ENCODE measurements at places on chromosomes 2 and 18.
A peak's percentile ranks its signal among the peaks of the same experiment; 100 is the strongest.

DNA sequence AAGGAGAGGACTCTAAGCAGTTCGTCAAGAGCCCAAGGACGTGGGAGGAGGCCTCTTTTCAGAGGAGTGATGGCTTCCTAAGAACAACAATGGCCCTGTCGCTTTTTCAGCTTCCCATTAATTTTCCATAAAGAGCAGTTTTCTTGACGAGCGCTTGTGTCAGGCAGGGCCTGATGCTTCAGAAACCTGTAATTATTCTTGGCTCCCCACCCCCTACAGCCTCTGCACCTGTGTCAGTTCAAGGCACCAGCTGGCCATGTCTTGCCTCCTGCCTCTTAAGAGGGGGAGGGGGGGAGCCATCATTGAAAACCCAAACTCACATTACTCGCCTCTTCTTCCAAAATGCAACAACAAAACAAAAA, 32.3 kb downstream of the KLF7 start:
- no peak for DNase-seq

DNA sequence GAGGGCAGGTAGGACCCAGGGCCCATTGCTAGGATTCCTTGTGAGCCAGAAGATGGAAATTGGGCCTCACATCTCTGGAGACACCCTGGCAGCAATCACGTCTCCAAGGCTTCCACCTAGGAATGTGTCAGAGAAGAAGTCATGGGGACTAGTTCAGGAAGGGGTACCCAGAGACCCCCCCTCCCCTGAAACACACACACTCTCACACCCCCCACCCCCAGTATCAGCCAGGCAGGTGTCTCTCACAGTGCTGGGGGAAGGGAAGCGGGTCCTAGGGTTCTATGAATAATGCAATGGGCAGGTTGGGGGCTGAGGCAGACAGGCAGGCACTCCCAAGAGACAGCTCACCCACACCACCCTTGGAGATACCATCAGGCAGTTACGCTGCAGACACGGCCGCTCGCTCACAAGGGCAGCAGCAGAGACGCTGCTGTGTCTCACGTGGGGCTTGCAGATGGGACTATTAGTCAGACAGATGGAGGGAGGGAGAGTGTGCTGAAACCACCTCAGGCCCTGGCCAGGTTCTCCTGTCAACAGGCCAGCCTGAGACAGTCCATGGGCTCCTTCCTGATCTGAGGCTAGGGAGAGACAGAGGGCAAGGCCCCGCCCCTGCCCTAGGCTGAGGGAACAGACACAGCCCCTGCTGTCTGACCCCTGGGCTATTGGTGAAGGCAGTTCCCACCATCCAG, 134.6 kb downstream of the CYP26B1 start:
- no peak for DNase-seq

GRCh38 chr2:134207589-134208209, 46.2 kb upstream of the MGAT5 start:
- no peak for DNase-seq

- DNase-seq = peak; percentile 31
Observed at GRCh38 chr2:133265432-133265949, 302.8 kb downstream of the NCKAP5 start.

DNA sequence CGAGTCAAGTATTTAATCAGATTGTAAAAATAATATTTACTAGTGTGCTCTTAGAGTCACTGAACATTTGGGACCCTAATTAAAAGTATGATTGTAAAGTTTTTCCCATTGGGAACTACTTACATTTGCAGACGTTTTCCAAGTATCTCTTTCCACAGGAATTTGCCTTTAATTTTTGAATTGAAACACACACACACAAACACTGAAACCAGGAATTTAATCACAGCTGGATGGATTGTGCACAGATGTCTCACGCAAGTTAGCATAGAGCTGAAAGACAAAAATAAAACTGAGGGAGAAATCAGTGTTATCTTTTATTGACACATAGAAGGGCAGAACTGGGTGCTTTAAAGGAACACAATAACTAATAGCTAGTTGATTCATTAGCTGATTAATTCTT, 230.7 kb downstream of the RND3 start:
- no peak for DNase-seq

- DNase-seq = no peak
Observed at GRCh38 chr2:163407296-163407695, 328.5 kb downstream of the FIGN start.

GRCh38 chr18:25284281-25284680, 67.7 kb downstream of the ZNF521 start:
- DNase-seq = no peak

DNA sequence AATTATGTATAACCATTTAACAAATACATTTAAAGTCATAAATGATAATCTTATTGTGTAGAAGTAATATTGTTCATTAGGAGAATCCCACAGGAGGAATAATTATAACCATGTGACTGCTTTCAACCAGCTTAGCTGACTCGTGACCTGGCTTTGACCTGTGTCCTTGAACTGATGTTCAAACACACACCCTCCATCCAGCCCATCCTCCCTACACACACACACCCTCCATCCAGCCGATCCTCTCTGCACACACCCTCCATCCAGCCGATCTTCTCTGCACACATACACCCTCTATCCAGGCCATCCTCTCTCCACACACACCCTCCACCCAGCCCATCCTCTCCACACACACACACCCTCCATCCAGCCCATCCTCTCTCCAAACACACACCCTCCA, 83.5 kb downstream of the EIPR1 start:
- DNase-seq = no peak

DNA sequence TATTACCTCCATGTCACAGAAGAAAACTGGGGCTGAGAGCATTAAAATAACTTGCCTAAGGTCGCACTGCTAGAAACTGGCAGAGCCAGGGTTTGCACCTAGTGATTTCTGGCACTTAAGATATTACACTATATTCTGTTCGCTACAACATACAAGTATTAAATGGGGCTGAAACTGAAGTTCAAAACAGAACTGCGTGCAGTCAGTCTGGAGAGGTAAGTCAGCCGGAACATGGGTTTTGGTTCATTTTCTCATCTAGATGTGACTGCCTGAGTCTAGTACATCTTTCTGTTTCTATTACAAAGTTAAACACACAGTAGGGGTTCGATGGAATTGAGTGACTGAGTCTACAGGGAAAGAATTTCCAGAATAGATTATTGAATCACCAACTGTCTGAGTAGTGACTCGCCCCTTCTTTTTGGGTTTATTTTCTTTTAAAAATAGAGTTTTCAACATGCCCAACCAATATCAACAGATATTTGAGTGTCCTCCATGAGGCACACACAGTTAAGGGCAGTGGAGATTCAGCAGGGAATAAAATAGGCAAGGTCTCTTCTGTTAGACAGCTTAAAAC, 150.8 kb downstream of the RNF152 start:
- DNase-seq = no peak

DNA sequence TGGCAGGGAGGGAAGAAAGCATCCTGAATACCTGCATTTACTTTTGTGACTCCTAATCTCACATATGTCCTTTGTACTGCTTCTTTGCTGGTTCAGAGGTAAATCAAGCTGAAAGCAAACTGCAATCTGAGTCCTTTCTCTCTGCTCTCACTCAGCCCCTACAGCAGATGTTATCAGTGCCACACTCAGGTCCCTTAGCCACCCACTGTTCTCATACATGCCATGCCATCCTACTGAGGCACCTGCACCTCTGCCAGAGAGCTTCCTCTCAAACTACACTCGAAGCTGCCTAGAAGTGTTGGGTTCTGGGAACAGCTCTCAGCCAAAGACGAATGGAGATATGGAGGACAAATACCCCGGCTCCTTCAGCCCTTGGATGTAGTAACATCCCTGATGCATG, 244.5 kb downstream of the TXNL1 start:
- DNase-seq = no peak

DNA sequence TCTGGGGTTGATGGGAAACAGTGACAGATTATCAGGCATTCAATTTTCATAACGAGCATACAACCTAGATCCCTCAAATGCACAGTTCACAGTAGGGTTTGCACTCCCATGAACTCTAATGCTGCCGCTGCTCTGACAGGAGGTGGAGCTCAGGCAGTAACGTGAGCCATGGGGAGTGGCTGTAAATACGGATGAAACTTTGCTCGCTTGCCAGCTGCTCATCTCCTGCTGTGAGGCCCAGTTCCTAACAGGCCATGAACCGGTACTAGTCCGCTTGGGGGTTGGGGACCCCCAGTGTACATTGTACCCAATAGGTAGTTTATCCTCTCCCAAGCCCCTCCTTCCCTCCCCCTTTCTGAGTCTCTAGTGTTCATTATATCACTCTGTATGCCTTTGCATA, 94.6 kb downstream of the PTH2R start:
- DNase-seq = no peak

GRCh38 chr2:230209422-230210051, 10.2 kb downstream of the SP110 start:
- no peak for DNase-seq

DNA sequence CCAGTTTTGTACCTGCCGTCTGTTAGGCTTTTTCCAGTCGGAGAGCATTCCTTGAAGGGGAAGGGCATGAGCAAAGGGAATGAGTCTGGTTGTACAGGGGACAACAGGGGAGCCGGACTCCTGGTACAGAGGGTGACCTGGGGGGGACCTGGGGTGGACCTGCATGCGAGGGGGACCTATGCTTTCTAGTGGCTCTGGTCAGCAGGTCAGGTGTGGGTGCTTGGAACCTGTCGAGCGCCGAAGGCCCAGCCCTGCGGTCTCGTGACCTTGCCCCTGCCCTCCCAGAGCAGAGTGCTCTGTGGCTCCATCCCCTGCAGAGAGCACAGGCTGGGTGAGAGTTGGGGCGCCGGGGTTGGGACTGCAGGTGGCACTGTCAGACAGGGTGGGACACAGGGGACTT, 96.7 kb upstream of the ASAP2 start:
- DNase-seq = no peak

- DNase-seq = no peak
Observed at GRCh38 chr18:25592804-25593360, 240.9 kb upstream of the ZNF521 start.

- no peak for DNase-seq
Observed at GRCh38 chr2:46717344-46718121, 198.1 kb downstream of the MCFD2 start.

DNA sequence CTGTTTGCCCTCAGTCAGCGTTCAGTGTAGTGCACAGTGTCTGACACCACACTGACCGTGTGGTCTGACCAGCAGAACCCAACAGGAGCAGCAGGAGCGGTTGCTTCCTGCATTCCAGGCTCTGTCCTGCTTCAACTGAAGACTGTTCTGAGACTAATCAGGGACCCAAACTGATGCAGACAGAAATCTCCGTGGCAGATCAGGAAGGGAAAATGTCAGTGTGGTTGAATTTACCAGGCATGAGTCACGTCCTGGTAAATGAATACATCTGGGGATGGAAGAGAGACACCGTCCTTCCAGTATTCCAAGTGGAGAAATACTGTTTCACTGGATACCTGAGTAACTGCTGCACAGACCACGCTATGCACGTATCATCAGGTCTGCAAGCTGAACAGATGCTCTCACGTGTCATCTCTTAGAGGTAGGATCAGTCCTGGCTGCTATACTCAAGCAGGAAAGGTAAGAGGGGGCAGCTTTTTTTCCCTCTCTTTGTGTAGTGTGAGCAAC, 223.6 kb upstream of the EPAS1 start:
- DNase-seq = no peak

- no peak for DNase-seq
Observed at GRCh38 chr2:38218591-38218991, 142.6 kb upstream of the CYP1B1 start.

Data from anterior cingulate cortex (tissue), 58 donors.